Stimulated activated naive CD8-positive, alpha-beta T cell treated with anti-CD3 and anti-CD28 coated beads, Interleukin-15, Interleukin-2, amounts not matched to agents 100 U/mL and 50 U/mL, for 24 hours (primary cell): ENCODE measurements at places on chromosomes 12 and 14.

- no peak for DNase-seq
These were observed 84.6 kb upstream of the PTPRB start for GRCh38 chr12:70721656-70722357.

DNA sequence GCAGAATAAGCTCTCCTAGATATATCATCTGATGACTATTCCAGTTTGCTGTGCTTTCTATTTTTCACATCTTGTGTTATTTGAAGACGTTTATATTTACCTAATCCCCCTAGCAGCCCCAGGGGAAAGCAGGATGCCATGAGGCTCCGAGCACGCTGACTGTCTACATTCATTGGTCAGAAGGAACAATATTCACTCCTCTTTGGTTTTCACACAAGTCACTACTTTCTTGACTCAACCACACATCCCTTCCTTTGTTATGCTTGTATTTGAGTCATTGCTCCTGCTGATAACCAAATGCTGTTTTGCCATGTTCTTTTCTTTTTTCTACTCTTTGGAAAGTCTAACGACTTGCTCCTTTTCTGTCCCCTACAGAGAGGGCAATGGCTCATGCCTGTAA is 86.5 kb upstream of the SLC38A2 start:
- peak; percentile 37 for DNase-seq

- DNase-seq: no peak
These were observed 100.2 kb downstream of the TTC7B start for GRCh38 chr14:90715993-90716392.

GRCh38 chr12:57551637-57552305 is 1.9 kb downstream of the KIF5A start:
- DNase-seq: no peak
